ENCODE measurements at places on chromosomes 16 and 17.
A peak's percentile ranks its signal among the peaks of the same experiment; 100 is the strongest.

- DNase-seq: no peak
Observed at GRCh38 chr17:21171970-21172510, 41.9 kb downstream of the TMEM11 start.

DNA sequence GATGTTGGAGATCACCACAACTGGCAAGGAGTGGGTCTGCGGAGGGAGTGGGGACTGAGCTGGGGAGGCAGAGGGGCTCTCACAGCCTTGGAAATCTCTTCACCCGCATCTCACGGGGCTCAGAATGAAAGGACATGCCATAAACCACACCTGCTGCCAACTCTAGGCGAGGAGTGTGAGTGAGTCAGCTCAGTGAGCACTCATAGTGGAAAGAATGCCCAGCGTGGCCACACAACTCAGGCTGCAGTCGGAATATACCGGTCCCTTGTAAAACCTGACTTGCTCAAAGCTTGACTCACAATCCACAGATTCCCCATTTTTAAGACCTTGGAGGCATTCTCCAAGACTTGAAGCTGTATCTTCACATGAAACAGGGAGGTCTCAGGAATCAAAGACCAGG lies 36.7 kb downstream of the STAT5A start:
- no peak for DNase-seq

DNA sequence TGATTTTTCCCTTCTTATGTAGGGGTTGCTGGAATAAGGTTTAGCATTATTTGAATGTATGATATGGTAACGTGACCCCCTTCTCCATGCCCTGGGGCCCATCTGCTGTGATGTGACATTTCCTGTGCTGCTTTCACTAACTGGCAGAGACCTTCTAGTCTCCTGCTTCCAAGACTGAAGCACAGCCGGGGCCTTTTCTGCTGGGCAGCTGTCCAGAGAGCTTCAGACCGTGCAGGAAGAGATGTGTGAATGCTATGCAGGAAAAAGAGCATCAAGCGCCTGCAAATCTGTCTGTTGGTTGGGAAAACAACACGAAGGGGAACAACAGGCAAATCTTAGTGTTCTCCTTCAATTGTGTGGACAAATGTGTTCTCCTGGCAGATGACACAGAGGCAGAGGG lies 128.5 kb downstream of the SPACA3 start:
- DNase-seq: no peak

- no peak for DNase-seq
Observed at GRCh38 chr16:65445313-65446260, 323.7 kb upstream of the CDH11 start.

GRCh38 chr16:56281249-56281805 lies 90.0 kb downstream of the GNAO1 start:
- DNase-seq: no peak

DNA sequence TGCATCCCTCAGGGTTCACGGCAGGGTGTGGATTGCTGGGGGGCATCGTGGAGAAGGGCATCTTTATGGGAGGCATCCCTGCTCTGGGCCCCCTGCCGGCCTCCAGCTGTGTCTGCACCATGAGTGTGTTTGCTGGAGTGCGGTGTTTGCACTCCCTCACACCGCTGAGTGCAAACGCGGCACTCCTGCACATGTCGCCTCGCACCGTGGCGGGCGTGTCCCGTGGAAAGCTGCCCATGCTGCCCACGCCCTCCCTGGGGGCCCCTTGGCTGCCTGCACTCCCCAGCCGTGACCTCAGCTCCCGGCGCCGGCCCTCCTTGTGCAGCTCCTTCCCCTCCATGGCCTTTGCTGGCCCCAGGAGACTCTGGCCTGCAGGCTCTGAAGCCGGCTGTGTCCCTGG lies 74.6 kb upstream of the ZNF750 start:
- no peak for DNase-seq

DNA sequence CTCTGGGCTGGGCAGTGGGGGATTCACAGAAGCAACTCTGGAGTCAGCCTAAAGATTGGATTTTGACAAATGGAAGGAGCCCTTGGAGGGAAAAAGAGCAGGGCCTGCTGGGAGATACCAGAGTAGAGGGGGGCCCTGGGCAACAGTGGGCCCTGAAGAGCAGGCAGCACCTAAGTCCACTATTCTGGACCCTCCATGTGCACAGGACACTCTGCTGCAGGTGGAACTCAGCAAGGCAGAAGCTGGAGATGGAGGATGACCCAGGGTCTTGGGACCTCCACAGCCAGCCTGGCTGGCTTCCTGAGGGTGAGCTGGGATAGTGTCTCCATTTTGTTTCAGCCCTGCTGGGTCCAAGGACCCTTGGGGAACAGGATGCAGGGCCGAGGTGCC lies 63.0 kb upstream of the TEX2 start:
- DNase-seq: no peak

GRCh38 chr17:81035521-81036196 lies 708 bp downstream of the BAIAP2 start:
- no peak for DNase-seq

DNA sequence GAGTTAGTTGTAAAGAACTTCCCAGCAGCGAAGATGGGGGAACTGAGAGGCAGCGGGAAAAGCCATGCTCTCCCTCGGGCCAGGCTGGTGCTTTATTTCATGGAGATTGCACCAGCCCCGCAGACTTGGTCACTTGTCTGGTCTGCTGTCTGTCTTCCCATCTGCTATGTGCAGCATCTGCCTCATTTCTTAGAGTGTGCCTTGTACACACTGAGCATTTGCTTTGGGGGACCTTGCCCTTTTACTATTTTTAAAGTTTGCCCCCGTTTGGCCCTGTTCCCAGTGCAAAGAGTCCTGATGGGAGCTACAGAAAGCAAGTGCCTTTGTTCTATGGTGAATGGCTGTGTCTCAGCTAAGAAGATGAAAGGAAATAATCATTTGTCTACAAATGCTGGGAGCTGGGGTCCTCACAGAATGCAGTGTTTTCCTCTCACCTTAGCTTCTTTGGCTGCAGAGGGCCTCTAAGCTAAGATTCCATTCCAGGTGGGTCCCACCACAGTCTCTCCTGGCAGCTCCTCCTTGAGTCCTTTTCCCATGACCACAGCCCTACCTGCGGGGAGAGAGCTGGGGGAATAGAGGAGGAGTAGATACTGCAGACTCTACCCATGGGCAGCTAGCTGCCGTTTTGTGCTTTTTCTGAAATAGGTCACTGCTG lies 25.1 kb upstream of the CNOT1 start:
- no peak for DNase-seq

GRCh38 chr16:2170080-2170479 lies 14.5 kb downstream of the TRAF7 start:
- DNase-seq: no peak

DNA sequence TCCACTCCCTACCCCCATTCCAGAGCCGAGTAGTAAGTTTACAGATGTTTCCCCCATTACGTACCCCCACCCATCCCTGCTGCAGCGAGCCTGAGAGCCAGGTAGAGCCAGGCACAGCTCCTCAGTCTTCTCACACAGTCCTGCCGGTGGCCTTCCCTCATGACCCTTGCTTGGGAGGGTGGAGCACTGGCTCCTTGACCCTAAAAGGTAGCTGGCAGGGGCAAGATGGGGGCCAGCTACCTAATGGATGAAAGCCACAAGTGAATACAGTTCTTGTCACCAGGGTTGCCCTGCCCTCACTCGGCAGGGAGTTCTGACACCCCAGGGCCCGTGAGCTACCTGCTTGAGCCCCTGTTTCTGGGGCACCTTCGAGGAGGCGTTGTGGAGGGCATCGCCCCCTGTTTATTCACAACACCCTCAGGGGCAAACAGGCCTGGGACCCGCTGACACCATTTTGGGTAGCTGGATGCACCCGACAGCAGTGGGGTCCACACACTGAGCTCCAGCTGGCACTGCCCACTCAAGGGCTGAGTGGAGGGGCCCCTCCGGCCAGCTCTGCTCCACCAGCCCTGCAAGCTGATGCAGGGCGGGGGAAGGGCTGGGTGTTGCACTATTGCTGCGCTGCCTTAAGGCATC lies 22.2 kb downstream of the ADAM11 start:
- DNase-seq: no peak

DNA sequence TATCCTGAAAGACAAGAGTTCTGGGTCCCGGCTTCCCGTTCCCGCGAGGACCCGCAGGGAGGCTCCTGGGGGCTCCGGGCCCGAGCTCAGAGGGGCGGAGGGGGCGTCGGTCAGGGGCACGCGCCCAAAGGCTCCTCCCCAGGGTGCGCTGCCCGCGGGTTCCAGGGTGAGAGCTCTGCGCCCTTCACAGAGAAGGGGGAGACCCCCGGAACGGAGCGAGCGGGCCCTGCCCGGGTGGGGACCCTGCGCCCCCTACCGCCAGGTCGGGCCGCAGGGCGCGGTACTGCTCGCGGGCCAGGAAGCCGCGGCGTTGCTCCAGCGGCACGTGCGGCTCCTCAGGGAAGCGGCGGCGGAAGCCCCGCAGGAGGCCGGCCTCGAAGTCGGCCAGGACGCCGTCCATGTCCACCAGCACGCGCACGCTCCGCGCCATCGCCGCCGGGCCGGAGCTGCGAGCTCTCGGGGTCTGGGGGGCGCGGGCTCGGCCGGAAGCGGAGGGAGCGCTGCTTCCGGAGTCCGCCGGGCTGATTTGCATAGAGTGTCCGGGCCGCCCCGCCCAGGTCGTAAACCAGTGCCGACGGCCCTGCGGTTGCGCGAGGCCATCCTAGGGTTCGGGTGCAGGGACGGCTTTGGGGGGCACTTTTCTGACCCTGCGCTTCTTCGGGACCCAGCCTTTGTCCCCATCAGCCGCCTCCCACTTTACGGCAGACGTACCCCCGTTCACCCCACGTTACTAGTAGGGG lies at the start of gene NT5C:
Gene NT5C (minus strand): TSS at position 465 of the 740 bp plus-strand sequence. CDS start 35 bp downstream, at position 430.
- peak; percentile 82 for DNase-seq

DNA sequence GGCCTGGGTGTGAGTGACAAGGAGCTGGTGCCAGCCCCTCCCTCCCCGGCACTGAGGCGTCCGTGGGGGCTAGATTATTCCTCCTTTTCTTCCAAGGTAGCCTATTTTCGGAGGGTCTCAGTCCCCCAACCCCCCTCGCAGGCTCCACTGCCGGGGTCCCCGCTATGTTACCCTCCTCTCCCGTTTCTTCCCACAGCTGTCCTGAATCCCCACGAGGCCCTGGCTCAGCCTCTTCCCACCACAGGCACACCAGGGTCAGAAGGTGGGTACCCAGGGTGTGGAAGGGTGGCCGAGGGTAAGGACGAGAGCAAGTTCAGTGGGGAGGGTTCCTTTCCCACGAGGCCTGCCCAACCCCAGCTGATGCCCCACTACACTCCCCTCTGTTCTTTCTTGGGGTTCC lies 611 bp downstream of the RAMP2 start:
- DNase-seq: no peak

GRCh38 chr16:4869147-4869805 lies 22.0 kb downstream of the UBN1 start:
- no peak for DNase-seq

GRCh38 chr17:58527306-58527705 lies 12.9 kb upstream of the MTMR4 start:
- no peak for DNase-seq

GRCh38 chr17:81131486-81132196 lies 33.7 kb upstream of the PVALEF start:
- DNase-seq: no peak

DNA sequence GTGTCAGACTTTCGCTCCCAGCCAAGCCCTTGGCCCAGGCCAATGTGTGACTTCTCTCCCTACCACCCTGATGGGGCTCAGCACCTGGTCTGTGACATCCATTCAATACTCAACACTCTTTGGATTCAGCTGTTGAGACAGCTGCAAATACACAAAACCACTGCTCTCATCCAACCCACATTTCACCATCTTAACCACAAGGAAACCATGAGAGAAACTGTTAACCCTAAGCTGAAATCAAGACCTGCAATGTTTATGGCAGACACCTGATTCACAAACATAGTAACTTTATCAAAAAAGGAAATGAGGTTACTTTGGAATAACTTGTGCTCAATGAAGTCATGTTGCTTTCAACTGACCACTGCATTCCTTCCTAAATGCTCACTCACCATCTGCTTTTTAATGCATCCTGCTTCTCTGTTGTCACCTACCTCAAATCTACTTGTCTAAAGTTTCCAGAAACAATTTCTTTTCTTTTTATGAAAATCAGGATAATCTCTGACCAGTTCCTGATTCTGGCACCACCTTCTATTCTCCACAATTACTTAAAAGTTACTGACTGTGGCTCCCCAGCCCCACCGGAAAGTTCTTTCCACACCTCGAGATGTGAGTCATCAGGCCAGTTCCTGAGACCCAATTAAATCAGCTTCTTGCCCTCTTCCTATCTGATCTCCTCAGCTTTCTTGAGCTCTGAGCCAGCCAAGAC lies 88.2 kb downstream of the NOG start:
- peak; percentile 66 for DNase-seq

DNA sequence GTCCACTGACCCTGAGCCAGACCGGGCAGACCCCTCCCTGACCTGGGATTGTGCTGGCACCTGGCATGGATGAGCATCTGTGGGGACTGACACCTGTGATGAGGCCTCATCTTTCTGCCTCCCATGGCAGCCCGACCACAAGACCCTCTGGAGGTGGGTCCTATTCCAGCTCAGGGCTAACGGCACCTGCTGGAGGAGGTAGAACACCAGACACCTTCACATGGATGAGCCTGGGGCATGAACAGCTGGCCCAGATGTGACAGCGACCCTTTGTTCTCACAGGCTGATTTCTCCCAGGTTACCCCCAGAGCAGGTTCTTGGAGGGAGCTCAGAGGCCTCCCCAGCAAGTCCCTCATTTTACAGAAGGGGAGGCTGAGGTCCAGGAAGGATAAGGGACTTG lies 46.4 kb upstream of the PIK3R6 start:
- DNase-seq: no peak

DNA sequence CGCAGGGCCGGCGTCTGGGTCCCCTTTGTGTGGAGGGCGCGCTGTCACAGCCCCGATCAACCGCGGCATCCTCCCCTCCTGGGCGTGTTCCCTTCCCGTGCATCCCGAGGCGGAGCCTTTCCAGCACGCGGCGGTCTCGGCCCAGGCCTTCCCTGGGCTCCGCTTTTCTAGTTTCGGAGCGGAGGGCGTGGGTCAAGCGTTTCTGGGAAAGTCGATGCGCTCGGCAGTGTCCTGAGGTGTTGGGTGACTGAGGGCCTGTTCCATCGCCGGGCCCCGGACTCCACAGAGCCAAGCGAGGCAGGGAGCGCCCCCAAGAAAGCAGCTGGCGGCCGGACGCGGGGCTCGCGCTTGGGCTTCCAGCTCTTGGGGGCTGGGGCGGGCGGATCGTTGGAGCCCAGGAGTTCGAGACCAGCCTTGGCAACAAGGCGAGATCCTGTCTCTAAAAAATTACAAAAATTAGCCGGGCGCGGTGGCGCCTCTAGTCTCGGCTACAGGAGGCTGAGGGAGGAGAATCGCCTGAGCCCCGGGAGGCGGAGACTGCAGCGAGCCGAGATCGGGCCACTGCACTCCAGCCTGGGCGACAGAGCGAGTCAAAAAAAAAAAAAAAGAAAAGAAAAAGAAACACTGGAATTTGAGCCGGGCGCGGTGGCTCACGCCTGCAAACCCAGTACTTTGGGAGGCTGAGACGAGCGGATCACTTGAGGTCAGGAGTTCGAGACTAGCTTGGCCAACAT lies 806 bp downstream of the IFT140 start:
- peak; percentile 20 for DNase-seq

DNA sequence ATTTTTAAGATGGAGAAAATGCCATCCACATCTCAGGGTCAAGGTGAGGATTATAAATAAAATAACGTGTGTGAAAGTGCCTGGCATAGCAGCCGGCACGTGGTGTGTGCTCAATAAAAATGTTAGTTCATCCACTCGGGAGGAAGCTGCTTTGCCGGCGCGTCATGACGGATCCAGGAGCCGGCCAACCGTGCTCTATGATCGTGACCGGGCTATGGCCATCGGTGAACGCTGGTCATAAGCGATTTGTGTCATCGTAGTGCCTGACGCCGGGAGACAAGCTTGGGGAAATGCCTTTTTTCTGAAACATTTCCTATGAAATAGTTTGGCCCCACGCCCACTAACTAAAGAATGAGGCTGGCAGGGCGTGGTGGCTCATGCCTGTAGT lies 74.0 kb downstream of the CMC2 start:
- DNase-seq: no peak

- DNase-seq: no peak
Observed at GRCh38 chr16:87552072-87552718, 50.1 kb upstream of the JPH3 start.
